Kidney tubule cell (primary cell): ENCODE measurements at places on chromosomes 5 and 9.

DNA sequence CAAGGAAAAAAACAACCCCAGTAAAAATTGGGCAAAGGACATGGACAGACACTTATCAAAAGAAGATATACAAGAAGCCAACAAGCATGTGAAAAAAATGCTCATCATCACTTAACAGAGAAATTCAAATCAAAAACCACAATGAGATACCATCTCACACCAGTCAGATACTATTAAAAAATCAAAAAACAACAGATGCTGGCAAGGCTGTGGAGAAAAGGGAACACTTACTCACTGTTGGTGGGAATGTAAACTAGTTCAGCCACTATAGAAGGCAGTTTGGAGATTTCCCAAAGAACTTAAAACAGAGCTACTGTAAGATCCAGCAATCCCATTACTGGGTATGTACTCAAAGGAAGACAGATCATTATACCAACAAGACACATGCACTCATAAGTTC is 157.4 kb downstream of the EDIL3 start:
- DNase-seq, result no peak

- DNase-seq, result peak; percentile 79
These were observed 475 bp downstream of the DDX31 start for GRCh38 chr9:132669319-132669697.

- DNase-seq, result peak; percentile 87
These were observed 26.9 kb downstream of the SRD5A1 start for GRCh38 chr5:6659941-6660684.

DNA sequence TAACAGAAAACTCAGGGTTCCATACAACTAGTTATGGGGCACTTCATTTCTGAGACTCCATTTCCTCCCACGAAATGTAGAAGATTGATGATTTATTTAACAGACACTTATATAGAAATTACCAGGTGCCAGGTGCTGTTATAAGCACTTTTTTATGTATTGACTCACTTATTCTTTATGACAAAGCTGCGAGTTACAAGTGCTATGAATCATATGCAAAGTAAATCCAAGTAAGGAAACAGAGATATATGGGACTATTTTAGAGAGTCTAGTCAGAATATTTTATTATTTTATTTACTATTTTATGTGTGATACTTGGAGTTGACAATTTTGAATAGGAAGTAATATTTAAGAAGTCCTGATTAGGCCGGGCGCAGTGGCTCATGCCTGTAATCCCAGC is 822.8 kb upstream of the C9orf72 start:
- no peak for DNase-seq

DNA sequence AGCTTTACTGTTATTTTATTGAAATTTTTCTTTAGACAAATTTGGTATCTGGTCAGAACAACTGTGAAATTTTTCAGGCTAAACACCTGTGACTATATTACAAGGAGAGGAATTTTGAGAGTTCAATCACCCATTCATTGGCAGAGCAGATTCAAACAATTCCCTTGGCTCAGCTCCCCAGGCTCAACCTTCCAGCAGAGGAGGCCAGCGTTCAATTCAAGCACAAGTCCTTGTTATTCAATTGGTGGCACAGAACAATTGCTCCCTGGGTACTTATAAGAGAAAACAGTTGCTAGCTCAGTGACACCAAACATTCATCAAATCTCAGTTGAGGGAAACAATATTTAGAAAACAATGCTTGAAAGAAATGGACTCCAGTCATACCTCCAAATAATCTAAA is 83.3 kb downstream of the SUSD1 start:
- no peak for DNase-seq

DNA sequence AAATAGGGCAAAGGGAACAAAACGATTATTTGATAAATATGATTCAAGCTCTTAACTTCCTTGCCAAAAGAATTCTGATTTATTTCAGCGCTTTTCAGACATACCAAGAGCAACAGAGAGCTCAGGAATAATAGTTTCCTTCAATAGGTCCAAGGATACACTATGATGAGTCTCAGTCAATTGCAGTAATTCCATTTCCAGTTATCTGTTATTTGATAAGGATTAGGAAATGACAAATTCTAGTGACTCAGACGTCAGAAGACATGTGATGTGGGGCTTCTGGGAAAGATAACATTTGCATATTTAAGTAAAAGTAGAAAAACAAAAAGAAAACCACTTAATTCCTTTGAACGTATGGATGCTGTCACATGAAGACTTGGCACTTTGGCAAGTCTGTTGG is 1250.8 kb upstream of the CDH18 start:
- DNase-seq, result no peak

DNA sequence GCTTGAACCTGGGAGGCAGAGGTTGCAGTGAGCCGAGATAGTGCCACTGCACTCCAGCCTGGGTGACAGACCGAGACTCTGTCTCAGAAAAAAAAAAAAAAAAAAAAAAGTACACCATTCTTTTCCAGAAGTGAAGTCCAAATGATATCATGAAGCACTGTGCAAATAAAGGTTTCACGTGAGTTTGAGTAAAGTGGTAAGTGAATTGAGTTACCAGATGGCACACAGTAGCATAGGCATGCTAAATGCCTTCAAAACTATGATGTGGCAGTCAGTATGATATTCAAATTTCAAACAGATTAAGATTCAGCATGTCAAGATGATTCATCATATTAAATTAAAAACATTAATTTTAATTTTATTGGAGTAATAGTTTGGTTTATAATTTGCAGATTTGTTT is 195.2 kb downstream of the TAF11L14 start:
- no peak for DNase-seq

GRCh38 chr5:3701694-3702093 is 106.1 kb downstream of the IRX1 start:
- DNase-seq, result no peak

GRCh38 chr9:104682642-104683041 is 11.7 kb upstream of the OR13D1 start:
- peak; percentile 58 for DNase-seq

GRCh38 chr5:142324136-142324870 is 518 bp downstream of the SPRY4 start:
- DNase-seq, result peak; percentile 56
